GM23338 (cell line): ENCODE measurements at places on chromosomes 7 and 10.

DNA sequence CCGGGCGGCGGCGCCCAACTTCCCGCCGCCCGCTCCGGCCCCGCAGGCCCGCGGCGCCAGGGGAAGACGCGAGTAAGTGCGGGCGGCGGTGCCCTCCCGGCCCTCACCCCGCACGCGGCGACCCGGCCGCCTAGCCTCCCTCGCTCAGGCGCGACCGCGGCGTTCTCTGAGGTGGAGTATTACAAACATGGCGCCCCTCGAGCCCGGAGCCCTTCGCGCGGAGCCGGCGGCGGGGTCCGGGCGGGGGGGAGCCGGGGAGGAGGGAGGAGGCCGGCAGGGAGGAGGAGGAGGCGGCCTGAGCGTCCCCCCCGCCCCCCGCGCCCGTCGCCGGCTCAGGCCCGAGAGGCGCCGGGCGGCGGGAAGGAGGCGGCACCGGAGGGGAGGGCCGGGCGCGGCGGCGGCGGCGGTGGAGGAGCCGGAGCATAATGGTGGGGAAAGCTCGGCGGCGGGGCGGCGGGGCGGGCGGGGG is at the start of gene ZMYND11:
Gene ZMYND11, plus strand, starts transcription at position 324 of the 469 bp plus-strand sequence. CDS start 44,558 bp downstream, outside the sequence.
- peak; percentile 64 for DNase-seq

- DNase-seq, result no peak
Observed at GRCh38 chr10:88866454-88866853, 13.6 kb upstream of the STAMBPL1 start.

DNA sequence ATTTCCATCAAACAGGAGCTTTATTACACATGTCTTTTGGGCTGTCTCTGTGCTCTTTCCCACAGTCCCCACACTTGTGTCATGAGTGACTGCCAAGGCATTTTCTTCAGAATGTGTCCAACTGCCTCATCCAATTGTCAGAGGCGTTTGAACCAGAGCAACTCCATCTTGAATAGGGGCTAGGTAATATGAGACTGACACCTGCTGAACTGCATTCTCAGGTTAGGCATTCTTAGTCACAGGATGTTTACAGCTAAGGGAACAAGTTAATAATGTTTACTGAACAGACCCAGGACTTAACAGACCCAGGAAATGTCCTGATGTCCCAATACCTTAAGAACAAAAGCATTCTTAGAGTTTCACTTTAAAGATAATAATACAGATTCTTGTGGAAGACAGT is 595.5 kb downstream of the REEP3 start:
- peak; percentile 58 for DNase-seq

- no peak for DNase-seq
Observed at GRCh38 chr10:132841615-132841975, 55.6 kb upstream of the NKX6-2 start.

- DNase-seq, result peak; percentile 80
Observed at GRCh38 chr10:15585303-15585715, 134.4 kb downstream of the ITGA8 start.

DNA sequence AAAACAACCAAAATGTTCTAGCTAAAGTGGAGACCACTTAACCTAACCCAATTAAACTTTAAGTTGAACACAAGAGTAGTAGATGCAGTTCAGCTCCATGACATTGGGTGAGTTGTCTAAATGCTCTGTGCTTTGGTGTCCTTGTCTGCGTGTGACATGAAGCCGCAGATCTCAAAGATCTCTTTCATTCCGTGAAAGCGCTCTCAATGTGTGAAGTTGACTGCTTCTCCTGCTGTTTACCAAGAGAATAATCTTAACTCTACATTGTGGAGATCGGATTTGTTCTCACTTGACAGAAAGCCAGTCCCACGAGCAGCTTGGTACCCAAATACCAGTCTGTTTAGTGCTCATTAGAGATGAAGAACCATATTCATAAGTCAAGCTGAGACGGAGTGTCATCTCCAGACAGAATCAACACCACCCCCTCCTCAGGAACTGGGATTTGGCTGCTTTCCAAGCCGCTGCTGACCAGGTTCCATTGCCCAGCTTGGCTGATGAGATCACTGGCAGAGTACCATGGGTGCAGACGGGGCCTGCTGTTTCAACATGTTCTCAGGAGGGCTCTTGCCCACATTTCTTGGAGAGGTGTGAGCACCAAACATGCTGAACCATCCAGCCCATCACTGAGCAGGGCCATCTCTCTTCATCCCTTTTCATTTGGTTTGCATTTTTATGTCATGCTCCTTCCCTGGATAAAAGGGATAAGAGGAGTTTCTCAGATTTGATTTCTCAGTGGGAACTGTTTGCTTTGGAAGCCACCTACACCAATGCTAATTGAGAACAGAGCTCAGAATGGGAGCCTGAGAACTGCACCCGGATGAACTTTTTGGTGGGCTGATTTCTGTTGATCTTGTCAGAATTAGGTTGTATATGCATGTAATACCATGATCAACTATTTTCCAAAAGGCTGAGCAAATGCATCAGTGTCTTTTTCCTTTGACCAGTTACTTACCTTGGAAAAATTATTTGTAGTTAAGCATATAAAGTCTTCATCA is 95.8 kb upstream of the AGBL3 start:
- DNase-seq, result no peak

- DNase-seq, result no peak
Observed at GRCh38 chr10:8407501-8408021, 353.1 kb downstream of the GATA3 start.

- DNase-seq, result no peak
Observed at GRCh38 chr10:675532-675931, 13.9 kb downstream of the DIP2C start.

- no peak for DNase-seq
Observed at GRCh38 chr7:44894888-44895580, 9.7 kb upstream of the PURB start.

DNA sequence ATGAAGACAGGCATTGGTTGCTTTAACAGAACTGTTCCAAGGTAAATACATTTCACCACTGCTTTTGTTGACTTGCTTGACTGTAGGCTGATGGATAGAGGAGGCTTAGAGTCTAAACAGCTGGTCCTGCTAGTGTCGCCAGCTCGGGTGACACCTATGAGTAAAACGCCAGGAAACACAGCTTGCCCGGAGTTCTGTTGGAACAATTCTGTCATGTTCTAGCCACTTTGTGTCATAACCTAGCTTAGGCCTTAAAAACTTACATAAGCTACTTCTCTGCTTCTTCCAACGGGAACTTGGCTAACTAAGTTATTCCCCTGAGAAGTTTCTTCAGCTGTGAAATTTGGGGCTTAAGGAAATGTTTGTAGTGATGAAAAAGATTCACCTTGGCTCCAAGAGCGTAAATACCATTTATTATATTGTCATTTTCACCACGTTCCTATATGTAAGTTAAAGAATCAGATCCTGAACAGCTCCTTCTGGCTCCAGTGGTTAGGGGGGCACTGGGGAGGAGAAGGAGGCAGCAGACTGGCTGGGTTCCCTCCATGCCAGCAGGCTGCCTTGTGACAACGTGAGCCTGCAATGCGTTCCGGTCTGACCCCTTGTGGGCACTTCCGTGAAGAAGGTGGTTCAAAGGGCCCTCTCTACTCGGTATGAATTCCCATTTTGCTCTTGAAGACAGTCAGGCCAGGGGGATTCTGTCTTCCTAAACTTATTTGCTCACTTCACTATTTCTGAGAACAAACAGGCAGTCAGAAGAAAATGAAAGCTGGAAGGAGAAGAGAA is 253.2 kb downstream of the BMPER start:
- peak; percentile 57 for DNase-seq

DNA sequence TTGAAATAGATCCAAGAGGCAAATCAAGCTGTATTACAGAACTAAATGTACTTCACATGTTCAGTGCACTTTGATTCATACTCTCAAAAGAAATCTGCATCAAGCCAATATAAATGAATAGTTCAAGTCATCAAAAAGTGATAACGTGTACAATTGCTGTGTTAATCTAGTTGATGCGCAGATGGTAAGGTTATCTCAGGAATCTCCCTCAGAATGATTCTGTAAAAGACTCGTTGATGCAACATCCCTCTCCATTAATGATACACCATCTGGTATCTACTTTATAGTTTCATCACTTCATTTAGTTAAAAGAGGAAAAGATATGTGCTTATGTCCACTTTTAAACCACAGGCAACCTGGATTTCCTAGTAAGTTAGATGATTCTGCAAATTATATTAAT is 200.6 kb downstream of the CHCHD3 start:
- DNase-seq, result no peak

- DNase-seq, result peak; percentile 77
Observed at GRCh38 chr7:116138202-116138801, 72.0 kb upstream of the TES start.

GRCh38 chr7:46205478-46205877 is 284.4 kb upstream of the IGFBP3 start:
- no peak for DNase-seq

GRCh38 chr10:132790934-132791829 is 5.2 kb upstream of the NKX6-2 start:
- DNase-seq, result no peak

DNA sequence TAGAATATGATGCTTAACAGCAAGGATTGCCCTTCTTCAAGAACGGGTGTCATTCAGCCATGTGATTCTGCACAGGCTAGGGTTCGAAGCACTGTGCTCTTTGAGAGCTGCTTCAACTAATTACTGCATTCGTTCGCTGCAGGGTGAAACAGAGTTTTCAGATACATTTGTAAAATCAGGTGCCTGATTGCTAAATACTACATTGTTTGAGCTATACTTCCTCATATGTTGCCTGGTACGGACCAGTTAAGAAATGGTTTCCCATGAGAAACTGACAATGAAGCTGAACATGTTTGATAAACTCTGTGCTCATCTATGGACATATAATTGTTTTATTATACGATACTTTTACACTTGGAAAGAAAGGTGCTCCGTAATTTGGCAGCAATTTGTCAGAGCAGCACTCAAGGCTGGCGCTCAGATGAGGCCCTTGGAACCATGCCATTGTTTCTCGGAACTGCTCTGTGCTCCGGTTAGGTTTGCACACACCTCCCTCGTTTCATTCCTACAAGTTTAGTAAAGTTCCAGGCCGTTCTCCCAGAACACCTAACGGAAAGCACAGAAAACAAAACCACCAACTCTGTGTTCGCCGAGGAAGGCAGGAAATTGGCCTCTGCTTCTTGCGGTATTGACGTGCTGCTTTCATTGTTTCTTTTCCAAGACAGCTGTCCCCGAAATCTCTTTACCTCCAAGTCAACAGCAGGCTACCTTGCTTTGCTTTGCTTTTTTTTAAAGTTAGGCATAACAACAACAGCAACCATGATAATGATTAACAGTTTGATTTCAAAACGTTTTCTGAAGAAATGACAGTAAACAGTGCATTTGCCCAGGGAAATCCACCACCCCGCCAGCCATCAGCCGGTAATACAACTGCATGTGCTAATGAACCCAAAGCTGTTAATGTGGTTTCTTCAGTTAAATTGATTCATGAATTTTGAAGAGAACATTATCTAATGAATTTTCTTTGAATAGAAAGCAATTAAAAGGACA is 206.9 kb downstream of the EBF3 start:
- no peak for DNase-seq

DNA sequence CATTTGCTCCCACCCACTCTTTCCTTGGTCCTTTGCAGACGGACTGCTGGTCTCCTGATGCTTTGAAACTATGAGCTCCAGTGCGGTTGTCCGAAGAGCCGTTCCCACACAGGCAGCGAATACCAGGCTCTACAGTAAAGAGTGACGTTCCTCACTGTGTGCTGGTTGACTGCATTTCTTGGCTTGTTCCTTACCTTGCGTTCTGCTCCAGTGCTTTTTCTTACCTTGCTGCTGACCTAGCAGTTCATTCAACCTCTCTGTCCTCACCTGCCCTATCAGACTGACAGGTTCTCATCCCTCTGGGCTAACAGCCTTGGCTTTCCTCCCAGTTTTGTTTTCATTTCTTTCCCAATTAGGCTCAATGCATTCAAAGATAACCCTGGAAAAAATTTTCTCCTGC is 214.8 kb downstream of the TMEM178B start:
- DNase-seq, result no peak

GRCh38 chr7:141161550-141162535 is 88.0 kb downstream of the TMEM178B start:
- DNase-seq, result no peak

DNA sequence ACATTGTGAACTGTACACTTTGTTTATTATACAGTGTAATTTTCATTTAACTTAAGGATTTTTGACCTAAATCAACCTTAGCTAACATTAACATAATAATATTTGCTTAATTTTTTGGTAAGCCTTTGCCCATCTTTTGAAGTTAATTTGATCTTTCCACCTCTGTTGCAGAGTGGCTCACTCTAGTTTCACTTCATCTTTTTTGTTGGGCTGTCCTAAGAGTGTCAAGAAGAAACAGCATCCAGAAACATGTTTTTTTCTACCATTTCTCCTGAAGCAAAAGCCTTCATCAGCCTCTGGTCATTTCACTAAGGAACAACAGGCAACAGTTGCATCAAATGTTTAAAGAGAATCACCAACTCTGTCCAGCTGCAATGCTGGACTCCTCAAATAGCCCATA is 824.7 kb downstream of the REEP3 start:
- no peak for DNase-seq

DNA sequence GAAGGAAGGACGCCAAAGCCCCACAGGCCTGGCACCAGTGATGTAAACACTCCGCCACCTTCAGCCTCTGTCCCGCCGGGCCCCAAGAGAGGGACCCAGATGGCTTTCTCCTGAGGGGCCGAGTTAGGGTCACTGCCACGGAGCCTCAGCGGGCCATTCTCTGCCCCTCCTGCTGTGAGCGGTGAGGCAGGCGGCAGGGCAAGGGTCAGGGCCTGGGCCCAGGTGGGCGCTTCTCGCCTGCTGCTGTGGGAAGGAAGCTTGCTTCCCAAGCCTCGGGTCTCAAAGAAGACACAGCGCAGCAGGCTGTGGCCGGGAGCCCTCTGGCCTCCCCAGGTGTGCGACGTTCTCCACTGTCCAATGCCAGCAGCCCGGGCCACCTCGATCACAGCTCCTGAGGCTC is 84.8 kb downstream of the PROSER2 start:
- DNase-seq, result no peak

- DNase-seq, result no peak
Observed at GRCh38 chr10:62113680-62114079, 155.0 kb downstream of the RTKN2 start.

DNA sequence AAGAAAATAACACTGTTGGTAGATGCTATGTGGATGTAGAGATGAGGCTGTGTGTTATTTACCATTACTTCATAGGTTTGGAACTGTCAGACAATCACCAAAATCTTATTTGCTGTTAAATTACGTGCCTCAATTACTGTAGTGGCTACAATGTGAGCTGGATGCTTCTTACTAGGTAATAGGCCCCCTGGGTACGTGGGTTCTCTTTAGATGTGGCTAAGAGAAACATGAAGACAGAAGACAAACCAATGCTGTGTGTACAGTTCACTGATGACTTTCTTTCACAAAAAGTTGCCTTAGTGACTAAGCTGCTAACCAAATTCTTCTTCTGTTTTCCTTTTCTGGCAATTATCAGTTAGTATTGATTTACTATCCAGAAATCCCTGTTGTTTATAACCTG is 144.6 kb downstream of the SEMA3E start:
- DNase-seq, result no peak

DNA sequence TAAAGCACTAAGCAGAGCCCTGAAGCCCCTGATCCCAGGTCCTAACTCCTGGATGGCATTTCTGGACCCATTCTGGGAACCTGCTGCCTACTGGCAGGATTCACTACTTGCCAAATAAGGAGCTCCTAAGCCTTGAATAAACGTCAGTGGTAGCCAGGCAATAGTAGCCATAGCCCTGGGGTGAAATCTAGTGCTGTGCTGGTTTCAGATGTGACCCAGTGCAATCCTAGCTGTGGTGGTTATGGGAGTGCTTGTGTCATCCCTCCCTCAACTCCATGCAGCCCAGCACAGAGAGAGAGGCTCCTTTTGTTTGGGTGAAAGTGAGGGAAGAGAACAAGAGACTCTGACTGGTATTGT is 43.7 kb downstream of the PCLO start:
- no peak for DNase-seq

- DNase-seq, result peak; percentile 33
Observed at GRCh38 chr10:71031603-71032002, 143.2 kb upstream of the PCBD1 start.

- DNase-seq, result no peak
Observed at GRCh38 chr7:121187222-121187621, 141.6 kb upstream of the WNT16 start.
